ENCODE measurements at places on chromosomes 5 and 9.

GRCh38 chr5:170161069-170161468, 55.4 kb downstream of the FOXI1 start:
- DNase-seq = no peak

GRCh38 chr9:38697776-38698300, 22.1 kb downstream of the FAM240B start:
- no peak for DNase-seq

- DNase-seq = no peak
These were observed 148.9 kb downstream of the GCNT1 start for GRCh38 chr9:76607730-76608436.

- no peak for DNase-seq
These were observed 77.6 kb downstream of the C5orf15 start for GRCh38 chr5:133890776-133891280.

- DNase-seq = no peak
These were observed 606.2 kb downstream of the TLE4 start for GRCh38 chr9:80177949-80178480.

- DNase-seq = no peak
These were observed 5.7 kb downstream of the GALNT10 start for GRCh38 chr5:154196281-154196680.

DNA sequence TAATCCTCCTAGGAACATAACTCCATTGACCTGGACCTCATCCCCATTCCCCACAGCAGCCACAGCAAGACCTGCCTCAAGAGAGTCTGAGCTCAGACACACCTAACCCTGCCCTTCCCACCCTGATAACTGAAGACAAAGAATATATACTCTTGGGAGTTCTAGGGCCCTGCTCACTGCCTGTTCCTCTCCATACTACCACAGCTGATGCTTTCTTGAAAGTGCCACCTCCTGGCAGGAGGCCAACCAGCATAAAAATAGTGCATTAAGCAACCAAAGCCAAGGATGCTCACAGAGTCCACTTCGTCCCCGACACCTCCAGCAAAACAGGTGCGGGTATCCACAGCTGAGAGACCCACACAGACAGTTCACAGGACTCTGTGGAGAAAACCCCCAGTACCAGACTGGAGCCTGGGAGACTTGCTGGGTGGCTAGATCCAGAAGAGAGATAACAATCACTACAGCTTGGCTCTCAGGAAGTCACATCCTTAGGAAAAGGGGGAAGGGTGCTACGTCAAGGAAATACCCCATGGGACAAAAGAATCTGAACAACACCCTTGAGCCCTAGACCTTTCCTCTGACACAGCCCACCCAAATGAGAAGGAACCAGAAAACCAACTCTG, 23.5 kb downstream of the FAM114A2 start:
- DNase-seq = no peak

DNA sequence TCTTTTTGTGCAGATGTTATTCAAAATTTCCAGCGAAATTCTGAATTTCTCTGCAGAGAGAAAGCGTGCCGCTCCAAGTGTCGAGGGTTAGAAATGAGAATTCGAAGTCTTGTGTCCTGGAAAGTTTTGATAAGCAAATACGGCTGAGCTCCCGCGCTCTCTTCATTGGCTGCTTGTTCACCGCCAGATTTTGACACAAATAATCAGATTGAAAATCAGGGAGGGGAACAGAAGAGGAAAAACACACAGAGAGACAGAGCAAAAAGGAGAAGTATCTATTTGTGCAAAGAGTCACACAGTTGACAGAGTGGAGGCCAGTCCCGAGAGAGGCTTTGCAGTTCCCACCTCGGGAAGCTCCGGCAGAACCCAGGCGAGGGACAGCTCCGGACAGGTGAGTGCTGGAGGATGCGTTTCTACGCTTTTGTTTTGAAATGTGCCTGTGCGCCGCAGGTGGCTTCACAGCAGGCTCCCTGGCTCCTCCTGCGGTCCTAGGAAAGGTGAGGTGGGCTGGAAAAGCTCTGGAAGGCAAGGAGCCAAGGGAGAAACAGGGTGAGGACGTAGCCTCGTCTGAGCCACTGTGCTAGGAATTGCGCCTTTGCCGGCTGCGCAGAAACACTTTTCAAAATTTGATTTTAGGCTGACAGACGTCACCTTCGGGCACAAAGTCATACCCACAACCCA, at the start of gene GFI1B:
GFI1B (plus strand) TSS at position 244 of the 681 bp plus-strand sequence. CDS start 7,985 bp downstream, outside the sequence.
- no peak for DNase-seq

DNA sequence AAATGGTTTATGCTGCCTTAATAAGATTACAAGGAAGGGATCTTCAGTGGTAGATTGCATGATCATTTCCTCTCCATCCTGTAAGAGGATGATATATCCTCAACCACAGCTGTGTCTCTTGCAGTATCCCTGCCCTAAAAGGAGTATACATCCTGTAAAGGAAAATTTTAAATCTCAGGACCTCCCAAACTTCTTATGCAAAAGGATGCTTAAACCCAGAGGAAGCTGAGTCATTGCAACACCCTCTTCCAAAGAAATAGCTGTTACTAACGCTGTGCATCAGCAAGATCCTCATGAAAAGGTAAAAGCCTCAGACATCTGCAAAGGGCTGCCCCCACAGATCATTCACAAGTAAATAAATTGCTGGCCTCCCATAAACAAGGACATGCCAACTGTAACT, 599.0 kb downstream of the PRELID2 start:
- DNase-seq = no peak

- DNase-seq = peak; percentile 59
These were observed 1.2 kb downstream of the SSBP2 start for GRCh38 chr5:81749561-81750307.

DNA sequence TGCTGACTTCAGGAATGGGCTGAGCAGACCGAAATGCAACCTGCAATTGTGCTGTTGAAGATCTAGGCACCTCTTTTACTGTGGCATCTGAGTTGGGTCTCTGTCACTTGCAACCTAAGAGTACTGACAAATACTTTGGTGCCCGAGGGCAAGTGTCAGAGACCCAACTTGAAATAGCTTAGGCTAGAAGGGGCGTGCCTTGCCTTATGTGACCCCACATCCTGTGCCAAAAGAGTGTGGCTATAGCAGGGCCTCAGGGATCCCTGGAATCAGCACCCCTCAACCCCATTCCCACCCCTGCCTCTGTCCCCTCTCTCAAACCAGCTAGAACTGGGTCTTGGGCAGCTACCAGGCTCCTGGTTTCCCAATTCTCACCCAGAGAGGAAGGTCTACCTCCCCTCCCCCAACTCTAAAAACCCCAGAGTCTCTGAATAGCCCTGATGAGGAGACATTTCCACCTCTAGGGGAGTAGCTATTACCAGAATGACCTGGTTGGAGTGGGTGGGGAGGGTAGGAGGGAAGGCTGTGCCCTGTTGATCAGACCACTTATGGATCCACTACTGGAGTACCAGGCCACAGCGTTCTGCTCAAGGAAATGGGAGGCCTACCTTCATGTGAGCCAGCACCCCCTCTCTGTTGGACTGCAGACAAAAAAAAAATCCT, 17.5 kb downstream of the RAI14 start:
- no peak for DNase-seq

- no peak for DNase-seq
These were observed 19.1 kb downstream of the RAPGEF6 start for GRCh38 chr5:131615957-131616356.

DNA sequence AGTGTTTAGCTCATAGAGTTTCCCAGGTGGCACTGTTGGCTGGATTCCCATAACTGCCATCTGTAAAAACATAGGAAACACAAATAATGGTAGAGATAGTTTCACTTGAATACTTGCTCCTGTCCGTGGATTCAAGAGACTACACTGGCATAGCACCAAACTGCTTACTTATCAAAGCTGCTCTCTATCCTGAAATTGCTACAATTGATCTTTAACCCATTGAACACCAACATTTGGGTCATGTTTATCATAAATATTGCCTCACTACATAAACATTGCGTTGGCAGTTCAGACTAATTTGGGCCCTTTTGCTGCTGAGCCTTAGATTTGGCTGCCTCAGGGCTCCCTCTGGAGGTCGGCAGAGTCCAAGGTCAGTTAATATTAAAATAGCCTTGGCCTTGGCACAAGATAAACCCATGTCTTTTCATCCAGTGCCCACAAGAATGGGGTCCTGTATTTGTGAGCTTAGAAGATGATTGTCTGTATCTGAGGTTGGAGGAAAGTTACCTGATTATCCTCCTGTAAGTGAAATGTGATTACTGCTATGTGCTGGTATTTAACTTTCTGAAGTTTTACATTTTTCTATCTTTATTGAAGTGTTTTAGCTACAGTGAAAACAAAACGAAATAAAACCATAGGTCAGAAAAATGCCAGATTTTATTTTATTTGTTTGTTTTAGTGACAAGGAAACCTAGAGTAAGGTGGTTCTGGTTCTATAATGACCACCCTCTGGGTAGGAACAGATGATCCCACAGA, 4.0 kb upstream of the RANBP3L start:
- peak; percentile 17 for DNase-seq

DNA sequence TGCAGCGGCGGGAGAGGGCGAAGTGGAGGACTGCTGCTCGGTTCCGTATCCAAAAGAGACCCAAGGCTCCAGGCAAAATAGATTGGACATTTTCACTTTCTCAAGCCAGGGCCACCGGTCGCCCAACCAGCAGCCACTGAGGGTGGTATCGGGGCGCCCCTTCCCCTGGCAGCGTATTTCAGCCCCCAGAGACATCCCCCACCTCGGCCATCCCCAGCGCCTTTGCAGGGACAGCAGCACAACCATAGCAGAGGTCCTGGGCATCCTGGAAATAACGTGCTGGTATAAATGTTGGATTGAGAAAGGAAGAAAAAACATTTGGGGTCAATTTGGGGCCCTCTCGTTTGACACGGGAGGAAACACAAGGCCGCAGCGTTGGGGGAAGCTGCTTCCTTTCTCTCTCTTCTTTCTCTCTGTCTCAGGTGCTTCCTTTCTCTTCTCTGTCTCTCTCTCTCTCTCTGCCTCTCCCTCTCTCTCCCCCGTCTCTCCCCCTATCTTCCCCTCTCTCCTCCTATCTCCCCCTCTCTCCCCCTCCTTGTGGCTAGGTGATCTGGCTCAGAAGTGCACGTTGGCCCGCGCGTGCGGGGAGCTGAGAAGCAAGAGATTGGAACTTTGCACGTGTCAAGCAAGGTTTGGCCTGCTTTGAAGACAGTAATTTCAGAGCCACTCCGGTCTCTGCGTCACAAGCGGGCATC, 624 bp upstream of the RETREG1 start:
- peak; percentile 57 for DNase-seq

DNA sequence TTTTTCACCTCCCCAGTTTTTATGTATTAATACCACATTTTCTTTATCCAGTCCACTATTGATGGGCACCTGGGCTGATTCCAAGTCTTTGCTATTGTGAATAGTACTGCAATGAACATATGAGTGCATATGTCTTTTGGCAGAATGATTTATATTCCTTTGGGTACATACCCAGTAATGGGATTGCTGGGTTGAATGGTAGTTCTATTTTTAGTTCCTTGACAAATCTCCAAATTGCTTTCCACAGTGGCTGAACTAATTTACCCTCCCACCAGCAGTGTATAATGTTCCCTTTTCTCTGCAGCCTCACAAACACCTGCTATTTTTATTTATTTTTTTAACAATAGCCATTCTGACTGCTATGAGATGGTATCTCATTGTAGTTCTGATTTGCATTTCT, 340.2 kb downstream of the ADAMTS6 start:
- DNase-seq = no peak

DNA sequence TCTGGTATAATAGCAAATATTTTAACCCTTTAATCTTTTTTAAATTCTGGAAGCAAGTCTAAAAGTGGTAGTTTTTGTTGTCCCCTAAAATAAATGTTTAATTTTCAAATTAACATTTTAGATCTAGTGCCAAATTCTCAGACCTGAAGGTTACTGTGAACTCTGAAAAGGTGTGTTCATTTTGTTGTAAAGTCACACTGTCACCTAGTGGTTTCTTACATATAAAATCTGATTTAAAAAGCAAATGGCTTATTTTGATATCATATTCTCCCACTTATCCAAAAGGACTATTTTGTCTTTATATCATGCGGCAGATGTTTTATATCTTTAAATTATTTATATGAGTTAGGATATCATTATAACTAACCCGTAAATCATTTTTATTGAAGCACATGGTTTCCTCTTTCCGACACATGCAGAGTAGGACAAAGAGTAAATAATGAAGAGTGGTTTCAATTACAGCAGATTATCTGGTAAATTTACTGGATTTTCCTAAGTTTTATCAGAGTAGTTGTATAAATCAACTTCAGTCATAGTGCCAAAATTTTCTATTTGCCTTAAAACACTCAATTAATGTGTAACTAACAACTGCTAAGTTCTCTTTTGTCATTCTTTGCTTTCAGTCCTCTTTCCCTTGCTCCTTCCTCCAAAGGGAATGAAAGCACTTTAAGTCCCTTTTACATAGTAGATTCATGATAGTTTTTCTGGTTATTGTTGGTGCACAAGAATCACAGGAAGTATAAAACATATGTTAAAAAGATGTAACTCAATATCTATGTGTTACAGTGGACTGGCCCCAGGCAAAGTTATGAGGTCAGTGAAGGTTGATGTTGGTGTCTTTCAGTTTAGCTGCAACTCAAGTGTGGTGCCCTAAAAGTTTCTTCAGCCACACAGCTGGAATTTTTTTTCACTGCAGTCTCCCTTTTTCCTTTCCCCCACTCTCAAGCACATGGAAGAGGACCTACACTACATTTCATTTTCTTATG, 189.6 kb downstream of the COX7C start:
- DNase-seq = no peak

GRCh38 chr9:70415476-70415875, 1.0 kb upstream of the KLF9 start:
- no peak for DNase-seq

- no peak for DNase-seq
These were observed 156.8 kb upstream of the TBC1D2 start for GRCh38 chr9:98412101-98412842.

All from activated naive CD8-positive, alpha-beta T cell treated with anti-CD3 and anti-CD28 coated beads, Interleukin-2, amount 50 U/mL, for 24 hours (primary cell).